OCI-M1 (cell line): ENCODE measurements at places on chromosomes 4 and X.

DNA sequence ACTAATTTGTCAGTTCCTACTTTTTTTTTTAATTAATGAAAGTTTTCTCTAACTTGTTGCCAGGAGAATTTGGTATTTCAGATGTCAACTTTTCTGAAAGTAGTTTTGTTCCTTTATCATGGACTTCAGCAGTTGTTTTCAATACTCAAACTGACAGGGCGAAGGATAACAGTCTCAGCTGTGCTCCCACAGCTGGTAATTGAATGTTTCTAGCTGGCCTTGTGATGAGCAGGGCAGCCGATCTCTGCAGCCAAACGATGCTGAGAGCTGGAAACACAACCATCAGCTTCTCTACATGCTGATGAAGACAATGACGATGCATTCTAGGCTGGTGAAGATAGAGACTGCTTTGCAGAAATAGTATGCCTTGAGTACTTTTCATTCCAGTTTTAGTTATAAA lies 130.0 kb upstream of the MAP9 start:
- no peak for DNase-seq

GRCh38 chrX:23779025-23779424 lies 3.9 kb upstream of the SAT1 start:
- DNase-seq, result no peak

- DNase-seq, result no peak
Observed at GRCh38 chr4:184313702-184314659, 96.3 kb upstream of the ENPP6 start.

DNA sequence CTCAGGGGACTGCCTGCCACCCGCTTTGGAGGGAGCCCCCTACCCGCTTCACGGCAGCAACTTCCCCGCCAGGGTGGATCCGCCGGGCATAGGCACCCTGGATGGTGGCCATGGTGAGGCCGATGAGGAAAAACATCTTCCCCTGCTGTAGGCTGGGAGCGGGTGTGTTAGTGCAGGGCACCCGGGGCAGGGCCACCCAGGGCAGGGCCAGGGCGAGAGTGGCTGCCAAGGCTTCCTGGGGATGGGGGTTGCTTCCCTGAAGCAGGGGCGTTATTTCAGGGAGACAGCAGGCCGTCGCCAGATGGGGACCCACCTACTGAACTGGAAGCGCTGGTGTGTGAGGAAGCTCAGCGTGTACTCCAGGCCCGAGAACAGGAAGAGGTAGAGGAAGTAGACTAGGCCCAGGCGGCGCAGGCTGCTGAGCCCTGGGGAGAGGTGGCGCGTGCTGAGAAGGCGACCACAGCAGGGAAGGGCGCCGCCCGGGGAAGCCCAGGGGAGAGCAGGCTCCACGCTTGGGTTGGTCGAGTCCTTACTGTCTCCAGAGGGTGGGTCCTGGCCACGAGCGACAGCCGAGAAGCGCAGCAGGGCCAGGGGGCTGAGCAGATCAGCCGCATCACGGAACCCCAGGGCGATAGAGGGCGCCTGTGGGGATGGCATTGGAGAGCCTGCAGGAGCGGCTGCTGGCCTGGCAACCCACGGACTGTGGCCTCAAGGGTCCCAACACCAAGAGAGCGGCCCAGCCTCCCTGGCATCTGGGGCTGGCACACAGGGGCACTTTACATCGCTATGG lies 31.5 kb downstream of the NOP14 start:
- DNase-seq, result no peak

GRCh38 chr4:8403976-8404375 lies 36.5 kb downstream of the ACOX3 start:
- DNase-seq, result no peak

GRCh38 chr4:32932156-32932555 lies 2212.0 kb downstream of the PCDH7 start:
- DNase-seq, result no peak

DNA sequence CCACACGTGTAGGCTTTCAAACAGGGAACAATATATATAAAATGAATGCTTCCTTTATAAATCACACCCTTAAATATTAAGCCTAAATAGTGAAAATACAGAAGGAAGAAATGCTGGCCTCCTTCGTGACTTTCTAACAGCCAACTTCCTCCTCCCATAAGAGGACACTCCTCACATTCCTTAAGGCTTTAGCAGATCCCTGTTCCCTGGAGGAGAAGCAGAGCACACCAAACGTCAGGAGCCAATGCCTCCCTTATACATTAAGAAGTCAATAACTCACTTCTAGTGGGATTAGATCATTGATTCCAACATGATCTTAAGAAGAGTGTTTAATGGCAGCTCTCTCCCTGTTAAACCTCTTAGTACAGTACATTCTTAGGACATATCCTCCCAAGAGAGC lies 108.4 kb upstream of the FAM241A start:
- DNase-seq, result no peak

DNA sequence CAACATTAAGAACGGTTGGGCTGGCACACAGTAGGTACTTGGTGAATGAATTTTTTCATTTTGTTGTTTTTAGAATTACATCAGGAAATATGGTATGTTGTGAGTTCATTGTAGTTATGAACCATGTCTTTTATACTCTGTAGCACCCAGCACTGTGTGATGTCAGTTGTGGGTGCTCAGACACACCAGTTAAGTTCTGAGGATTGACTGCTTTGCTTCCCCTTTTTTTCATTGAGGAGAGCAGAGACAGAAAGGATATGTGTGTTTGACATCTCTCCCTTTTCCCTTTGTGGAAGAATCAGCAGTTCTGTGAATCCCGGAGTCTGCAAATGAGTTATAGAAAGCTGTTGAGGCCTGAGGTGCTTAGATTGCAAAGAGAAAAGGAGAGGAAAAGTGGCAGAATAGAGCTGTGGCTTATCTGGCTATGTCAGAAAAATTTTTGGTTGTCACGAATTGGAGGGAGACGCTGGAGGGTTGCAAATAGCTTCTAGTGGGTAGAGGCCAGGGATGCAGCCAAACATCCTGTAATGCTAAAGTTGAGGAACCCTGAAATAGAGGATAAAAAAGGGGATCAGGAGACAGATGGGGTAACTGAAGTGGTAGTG lies 13.1 kb downstream of the SMAD1 start:
- DNase-seq, result peak; percentile 83

DNA sequence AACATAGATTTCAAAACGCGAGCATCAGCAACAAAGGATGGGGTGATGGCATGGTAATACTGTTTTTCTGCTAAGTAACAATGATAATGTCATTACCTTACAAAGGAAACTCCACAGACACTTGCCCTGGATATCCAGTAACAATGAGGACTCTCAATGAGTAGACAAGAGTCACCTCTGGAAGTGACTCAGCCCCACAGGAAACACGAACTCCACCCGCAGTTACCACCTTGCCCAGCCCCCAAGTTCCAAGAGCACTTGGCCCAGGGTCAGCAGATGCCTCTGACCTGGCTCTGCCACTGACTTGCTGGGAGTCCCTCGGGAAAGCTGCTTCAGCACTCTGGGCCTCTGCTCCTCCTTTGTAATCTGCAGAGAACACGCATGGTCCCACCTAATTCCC lies 110.3 kb upstream of the MAP3K15 start:
- no peak for DNase-seq

GRCh38 chrX:15382813-15383212 lies 1.4 kb downstream of the VEGFD start:
- no peak for DNase-seq

- no peak for DNase-seq
Observed at GRCh38 chr4:67940506-67940905, 22.8 kb downstream of the TMPRSS11A start.

DNA sequence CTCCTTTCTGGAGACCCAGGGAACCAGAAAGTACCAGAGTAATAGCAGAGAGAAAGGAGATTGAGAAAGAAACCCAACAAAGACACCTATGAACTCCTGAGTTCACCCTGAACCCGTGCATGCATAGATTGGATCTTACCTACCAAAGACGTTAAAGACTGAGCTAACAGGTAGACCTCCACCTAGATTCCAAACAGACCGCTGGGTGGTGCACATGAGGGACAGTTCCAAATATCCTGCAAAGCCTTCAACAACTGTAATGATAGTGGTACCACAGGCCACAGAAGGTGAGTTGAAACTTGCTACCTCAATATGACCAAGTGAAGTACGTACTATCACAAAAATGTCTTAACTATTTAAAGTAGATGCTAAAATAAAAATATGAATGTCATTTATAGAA lies 34.0 kb upstream of the NR0B1 start:
- DNase-seq, result no peak

DNA sequence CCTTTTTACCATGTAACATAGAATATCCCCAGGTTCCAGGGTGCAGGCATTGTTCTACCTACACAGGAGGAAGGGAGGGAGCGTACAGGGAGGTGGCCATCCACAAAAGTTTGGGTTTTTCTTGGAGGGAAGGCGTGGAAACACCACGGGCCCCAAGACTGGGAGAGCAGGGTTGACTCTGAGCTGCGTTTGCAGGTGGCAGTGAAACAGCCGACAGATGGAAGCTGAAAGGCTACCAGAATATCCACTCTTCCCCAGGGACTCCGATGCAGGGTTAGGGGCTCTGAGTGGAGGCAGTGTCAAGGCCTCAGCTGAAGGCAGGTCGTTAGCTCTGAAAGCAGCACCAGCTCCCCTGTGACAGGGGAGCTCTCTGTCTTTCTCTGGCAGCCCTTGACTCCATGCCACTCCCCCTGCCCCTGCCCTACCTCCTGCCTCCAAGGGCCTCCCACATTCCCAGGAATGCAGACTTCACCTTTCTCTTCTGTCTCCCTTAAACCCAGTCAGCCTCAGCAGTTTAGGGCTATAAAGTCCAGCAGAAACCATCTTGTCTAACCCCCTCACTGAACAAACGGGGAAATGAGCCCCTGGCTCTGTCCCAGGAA lies 14.0 kb upstream of the GLOD5 start:
- no peak for DNase-seq

DNA sequence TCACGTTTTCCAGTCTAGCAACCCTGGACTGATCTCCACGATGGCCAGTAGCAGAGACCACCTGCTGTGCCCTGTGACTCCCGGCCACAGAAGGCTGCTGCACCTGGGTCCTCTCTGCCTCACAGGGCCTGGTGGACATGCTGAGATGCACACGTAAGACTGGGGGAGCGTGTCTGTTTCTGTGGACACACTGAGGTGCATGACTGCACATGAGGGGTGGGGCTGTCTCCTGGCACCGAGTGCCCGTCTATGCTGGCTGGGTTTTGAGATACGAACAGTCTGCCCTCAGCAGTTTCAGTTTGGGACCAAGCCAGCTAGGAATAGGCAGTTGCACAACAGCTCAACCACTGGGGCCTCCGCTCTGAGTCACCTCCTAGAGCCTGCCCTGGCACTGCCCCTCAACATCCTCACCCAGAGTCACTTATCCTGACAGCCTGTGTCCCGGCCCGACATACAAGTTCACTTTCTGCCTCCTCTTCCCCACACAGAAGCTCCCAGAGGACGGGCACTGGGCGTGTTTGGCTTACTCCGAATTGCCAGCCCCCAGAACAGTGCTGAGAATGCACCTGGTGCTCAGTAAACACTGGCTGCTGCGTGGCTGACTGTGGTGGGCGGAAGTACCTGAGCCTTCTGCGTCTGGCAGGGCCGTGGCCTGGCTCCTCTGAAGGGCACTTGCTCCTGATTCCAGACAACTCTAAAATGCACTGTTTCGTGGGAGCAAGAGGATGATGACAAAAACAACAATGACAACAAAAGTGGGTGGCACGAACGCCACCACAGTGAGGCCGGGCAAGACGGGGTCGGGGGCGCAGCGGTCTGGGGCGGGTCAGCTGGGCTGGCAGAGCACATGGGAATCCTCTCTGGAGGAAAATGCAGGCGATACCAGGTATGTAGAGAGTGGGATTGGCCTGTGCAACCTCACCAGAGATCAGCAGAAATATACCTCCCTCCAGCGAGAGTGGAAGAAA lies 30.9 kb downstream of the RNF212 start:
- peak; percentile 16 for DNase-seq

- DNase-seq, result no peak
Observed at GRCh38 chr4:88900432-88900831, 156.6 kb downstream of the FAM13A start.

DNA sequence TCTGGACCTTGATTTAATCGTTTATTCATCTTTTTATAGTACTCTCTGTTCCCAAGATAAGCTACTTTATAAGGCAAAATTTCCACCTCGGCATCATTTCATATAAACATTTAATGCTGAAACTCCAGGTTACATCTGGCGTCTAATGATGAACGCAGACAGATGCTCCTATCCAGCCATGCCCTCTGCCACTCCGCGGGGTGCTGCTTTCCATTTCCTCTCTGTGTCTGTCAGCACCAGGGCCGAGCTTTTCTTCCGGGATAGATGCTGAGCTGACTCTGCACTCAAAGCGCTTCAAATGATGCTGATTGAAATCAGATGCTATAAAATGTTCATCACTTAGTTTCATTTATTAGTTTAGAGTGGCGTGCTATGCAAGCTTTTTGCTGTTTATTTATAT lies 80.5 kb upstream of the HELT start:
- DNase-seq, result no peak

DNA sequence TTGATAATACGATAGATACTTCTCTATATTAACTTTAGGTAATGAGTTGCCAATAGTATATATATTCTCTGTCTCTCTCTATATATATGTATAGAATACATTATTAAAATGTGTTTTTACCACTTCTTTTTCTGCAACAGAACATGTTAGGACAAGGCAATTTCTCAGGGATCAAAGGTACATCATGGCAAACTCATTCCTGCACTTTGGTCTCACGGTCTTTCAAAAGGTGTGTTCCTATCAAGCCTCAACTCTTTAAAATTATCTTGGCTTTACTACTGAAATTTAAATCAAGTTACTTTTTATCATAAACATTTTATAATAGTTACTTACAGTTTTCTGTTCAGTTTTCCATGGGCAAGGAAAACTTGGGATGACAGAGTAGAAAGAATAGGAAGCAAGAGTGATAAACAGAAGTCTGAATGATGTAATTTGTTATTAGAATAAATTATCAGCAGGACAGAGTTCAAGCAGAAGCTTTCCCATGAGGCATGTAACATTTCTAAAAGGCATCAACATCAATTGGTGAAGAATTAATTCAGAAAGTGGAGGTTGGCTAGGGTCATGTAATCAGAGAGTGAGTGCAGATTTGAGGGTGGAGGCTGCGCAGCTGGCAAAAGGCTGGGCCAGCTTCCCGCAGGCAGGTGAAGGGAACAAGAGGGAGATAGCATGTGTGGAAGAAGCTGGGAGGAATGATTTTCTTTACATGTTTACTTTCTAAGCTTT lies 59.7 kb upstream of the LRAT start:
- no peak for DNase-seq

DNA sequence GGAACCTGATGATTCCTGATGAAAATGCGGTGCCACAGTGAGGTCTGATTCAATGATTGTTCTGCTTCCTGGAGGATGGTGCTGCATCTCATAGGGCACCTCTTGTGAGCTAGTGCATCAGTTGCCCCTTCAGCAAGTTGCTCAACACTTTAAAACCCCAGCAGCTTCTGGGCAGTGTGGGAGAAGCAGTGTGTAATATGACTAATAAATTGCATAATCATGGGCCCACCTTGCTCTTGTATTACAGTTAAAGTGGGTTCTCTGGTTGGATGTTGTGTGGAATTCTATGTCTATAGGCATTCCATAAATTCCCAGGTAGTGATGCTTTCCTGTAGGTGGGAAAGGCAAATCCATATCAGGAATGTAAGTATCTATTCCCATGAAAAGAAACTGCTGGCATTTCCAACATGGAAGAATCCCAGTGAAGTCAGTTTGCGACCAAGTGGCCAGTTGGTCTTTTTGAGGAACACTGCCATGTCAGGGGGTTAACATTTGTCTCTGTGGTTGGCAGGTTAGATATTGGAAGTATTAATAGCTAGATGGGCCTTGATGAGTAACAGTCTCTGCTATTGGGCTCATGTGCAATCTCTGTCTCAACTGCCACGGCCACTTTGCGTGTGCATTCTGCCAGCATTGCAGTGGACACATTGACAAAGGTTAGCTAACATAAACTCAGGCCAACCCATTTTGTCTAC lies 121.1 kb upstream of the OTUD4 start:
- no peak for DNase-seq

GRCh38 chrX:38890326-38890725 lies 89.1 kb downstream of the MID1IP1 start:
- DNase-seq, result no peak
